ENCODE measurements at places on chromosomes 5 and 9. TPM values are rescaled to one million over a fixed set of nuclear protein-coding genes. Genes with fewer than 3 reads are reported as not detected.

MARCOL gene
- total RNA-seq, result not detected

NAIP gene
- 0.71 TPM for total RNA-seq

SHISAL2B gene
- total RNA-seq, result not detected

FRMD3 gene
- 0.03 TPM for total RNA-seq

CCL21 gene
- total RNA-seq, result not detected

SPARC gene
- not detected for total RNA-seq

IFNE gene
- total RNA-seq, result 0.52 TPM

DDX4 gene
- not detected for total RNA-seq

PIP5KL1 gene
- 1.2 TPM for total RNA-seq

CDH9 gene
- not detected for total RNA-seq

GPR21 gene
- not detected for total RNA-seq

GRM6 gene
- not detected for total RNA-seq

ACTBL2 gene
- 0.16 TPM for total RNA-seq

GNAQ gene
- total RNA-seq, result 6.7 TPM

MARCHF11 gene
- not detected for total RNA-seq

ROR2 gene
- not detected for total RNA-seq

FOXI1 gene
- total RNA-seq, result not detected

KCNN2 gene
- total RNA-seq, result not detected

BTNL3 gene
- not detected for total RNA-seq

STPG3 gene
- not detected for total RNA-seq

ALDOB gene
- total RNA-seq, result 0.16 TPM

HK3 gene
- not detected for total RNA-seq

PCDHB12 gene
- total RNA-seq, result 0.18 TPM

BRINP1 gene
- not detected for total RNA-seq

LCN15 gene
- total RNA-seq, result not detected

SLC6A3 gene
- not detected for total RNA-seq

ORM2 gene
- total RNA-seq, result not detected

POU5F2 gene
- total RNA-seq, result 0.13 TPM

TAF11L5 gene
- not detected for total RNA-seq

PCDHB7 gene
- total RNA-seq, result 0.05 TPM

PRDM9 gene
- not detected for total RNA-seq

C9orf153 gene
- 0.56 TPM for total RNA-seq

FCN2 gene
- total RNA-seq, result not detected

JAKMIP2 gene
- total RNA-seq, result 0.03 TPM

CCL19 gene
- total RNA-seq, result not detected

LSM11 gene
- total RNA-seq, result 3.0 TPM

CDC20B gene
- not detected for total RNA-seq

LTC4S gene
- total RNA-seq, result not detected

SLC36A2 gene
- total RNA-seq, result not detected

ZNF454 gene
- total RNA-seq, result not detected

TICAM2 gene
- total RNA-seq, result not detected

CHSY3 gene
- not detected for total RNA-seq
